ENCODE measurements at places on chromosomes 2 and 18.
A peak's percentile ranks its signal among the peaks of the same experiment; 100 is the strongest.

- DNase-seq = no peak
Measured at GRCh38 chr2:106363791-106364190, 104.4 kb downstream of the RGPD3 start.

GRCh38 chr2:486371-486770, 190.8 kb downstream of the TMEM18 start:
- peak; percentile 23 for DNase-seq

DNA sequence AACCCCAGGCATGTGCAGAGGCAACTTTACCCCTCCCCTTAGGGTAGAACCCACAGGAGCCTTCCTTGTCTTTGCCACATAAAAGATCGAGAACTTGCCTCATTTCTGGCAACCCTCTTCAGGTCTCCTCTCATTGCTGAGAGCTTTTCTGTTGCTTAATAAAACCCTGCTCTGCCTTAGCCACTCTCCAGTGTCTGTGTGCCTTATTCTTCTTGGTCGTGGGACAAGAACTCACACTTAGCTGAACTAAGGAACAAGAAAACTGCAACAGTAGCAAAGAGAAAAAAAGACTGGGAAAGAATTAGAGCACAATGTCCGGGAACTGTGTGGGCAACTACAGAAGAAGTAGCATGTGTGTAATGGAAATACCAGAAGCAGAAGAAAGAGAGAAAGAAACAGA, 56.2 kb upstream of the SMIM21 start:
- DNase-seq = no peak

DNA sequence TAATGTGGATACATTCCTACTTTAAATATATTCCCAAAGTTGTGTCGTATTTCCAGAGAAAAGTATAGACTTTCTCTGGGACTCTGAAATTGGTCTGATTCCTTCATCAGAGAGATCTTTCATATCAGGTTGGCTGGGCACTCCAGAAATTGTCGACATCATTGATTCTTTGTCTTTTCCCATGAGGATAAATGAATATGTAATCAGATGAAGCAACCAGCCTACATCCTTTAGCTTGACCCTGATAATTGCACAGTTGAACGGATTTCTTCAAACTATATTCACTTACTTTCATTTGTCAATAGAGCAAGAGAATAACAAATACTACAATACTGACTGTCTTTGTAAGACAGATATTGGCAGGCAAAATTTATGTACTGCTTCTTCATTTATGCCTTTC, 680.2 kb upstream of the LRRTM4 start:
- no peak for DNase-seq
